ENCODE measurements at places on chromosomes 5 and 9.

GRCh38 chr5:931570-932145 is 39.0 kb downstream of the TRIP13 start:
- DNase-seq, result no peak

GRCh38 chr5:31656806-31657205 is 17.9 kb downstream of the PDZD2 start:
- no peak for DNase-seq

GRCh38 chr9:4547016-4547415 is 56.7 kb downstream of the SLC1A1 start:
- no peak for DNase-seq

DNA sequence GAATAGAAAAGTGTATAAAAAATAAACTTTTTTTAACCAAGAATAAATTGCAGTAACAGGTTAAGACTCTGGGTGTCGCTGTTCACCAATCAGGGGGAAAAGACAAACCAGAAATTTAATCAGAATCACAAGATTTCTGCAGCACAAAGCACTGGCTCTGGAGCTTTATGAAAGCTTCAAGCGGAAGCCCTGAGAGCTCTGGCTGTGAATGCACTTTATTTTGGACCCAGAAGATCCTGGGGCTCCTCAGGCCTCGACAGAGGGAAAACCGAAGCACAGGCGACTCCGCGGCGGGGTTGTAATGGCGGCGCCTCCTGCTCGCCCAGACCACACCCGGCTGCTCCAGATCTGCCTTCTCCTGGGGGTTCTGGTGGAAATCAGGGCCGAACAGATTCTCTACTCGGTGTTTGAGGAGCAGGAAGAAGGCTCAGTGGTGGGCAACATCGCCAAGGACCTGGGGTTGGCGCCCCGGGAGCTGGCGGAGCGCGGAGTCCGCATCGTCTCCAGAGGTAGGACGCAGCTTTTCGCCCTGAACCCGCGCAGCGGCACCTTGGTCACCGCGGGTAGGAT is at the start of gene PCDHGA4:
Gene PCDHGA4, plus strand, starts transcription at position 122 of the 570 bp plus-strand sequence. Its CDS starts 87 bp downstream, at position 209.
- DNase-seq, result no peak

DNA sequence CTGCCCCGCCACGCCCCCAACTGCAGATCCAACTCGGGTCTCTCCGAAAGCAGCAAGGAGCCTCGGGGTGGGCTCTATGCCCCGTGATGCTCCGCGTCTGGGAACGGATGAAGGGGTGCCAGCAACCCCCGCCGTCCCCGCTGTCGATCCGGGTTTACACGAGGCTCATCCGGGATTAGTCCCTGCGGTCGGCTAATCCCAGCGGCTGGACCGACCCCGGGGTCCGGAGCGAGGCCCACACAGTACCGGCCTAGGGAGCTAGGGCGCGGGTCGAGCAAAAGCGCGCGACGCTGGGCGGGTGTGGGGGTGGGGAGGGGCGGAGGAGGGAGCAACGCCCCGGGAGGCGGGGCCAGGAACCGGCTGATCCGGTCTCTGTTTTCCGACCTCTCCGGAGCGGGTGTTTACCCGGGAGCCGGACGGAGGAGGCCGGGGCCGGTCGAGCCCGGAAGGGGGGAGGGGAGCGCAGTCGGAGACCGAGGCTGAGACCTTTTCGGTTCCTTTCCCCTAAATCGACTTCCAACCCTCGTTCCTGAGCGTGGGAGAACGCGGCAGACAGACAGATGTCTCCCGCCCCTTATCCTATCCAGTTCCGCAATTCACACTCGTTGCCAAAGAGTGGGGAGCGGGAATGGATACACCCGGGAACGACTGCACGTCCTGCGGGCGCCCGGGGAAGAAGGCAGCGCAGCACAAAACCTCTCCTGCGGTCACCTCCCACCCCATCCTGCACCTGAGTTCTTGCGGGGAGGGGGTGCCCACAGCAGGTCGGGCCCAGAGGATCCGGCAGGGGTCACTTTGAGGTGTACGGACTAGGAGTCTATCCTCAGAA is 28.6 kb downstream of the PCDH1 start:
- peak; percentile 49 for DNase-seq
